ENCODE measurements at places on chromosomes 16 and 17.

GRCh38 chr17:49853470-49854015 lies 5.7 kb upstream of the TAC4 start:
- no peak for DNase-seq

GRCh38 chr16:84367750-84368307 lies 509 bp upstream of the ATP2C2 start:
- no peak for DNase-seq

GRCh38 chr16:26334218-26335111 lies 642.7 kb downstream of the HS3ST4 start:
- DNase-seq = no peak

- no peak for DNase-seq
Measured at GRCh38 chr16:1319041-1319440, 9.6 kb downstream of the UBE2I start.

DNA sequence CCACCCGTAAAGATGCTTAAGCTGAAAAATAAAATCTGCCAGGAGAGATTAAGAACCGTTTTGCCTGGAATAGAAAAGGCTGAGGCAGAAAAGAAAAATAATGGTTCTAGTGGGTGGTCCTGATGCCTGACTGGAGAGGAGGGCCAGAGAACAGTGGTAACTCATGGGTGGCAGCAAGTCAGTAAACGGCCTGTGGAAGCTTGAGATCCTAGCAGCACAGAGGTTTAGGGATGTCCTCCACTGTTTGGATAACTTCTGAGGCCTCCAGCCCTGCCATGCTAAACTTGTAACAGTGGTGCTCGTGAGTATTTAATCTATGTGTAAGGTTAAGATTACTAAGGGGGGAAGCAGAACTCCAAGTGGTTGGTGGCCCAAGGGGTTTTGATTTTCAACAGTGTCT lies 21.2 kb upstream of the PHAF1 start:
- DNase-seq = no peak

All from fibroblast of lung (primary cell).